H7 (cell line): ENCODE measurements at places on chromosomes 1 and 21.

DNA sequence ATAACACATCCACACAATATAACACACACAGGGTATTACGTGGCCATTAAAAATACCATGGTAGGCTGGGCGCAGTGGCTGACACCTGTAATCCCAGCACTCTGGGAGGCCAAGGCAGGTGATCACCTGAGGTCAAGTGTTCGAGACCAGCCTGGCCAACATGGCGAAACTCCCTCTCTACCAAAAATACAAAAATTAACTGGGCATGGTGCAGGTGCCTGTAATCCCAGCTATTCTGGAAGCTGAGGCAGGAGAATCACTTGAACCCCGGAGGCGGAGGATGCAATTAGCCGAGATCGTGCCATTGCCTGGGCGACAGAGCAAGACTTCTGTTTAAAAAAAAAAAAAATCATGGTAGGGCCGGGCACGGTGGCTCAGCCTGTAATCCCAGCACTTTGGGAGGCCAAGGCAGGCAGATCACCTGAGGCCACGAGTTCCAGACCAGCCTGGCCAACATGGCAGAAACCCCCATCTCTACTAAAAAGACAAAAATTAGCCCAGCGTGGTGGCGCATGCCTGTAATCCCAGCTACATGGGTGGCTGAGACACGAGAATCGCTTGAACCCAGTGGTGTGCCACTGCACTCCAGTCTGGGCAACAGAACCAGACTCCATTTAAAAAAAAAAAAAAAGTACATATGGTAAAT, 24.1 kb upstream of the HPDL start:
- DNase-seq, result no peak

- no peak for DNase-seq
Measured at GRCh38 chr21:46193829-46194373, 9.6 kb upstream of the SPATC1L start.

DNA sequence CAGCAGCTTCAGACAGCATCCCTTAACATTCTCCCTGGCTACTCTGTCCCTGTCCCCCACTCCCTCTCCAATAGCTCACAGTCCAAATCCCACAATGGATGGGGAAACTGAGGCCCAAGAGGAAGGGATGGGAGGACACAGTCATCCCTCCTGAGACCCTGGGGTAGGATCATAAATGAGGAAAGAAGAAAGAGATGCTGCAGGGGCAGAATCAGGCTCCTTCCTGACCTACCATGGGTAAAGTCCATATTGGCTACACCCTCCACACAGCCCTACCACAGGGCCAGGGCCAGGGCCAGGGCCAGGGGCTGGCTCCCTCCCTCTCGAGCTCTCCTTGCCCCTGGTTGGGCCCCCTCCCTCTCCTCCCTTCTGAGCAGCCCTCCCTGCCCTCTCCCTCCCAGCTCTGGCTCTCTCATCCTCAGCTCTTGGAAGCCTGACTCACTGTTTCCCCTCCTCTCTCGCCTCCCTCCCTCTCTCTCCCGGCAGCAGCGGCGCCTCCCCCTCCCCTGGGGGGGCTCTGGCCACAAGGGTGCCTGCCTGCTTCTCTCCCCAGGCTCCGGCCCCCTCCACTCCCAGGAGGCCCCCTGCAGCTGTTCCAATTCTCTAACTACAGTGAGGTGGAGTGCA, 4.9 kb downstream of the AHDC1 start:
- DNase-seq, result peak; percentile 80

- peak; percentile 82 for DNase-seq
Measured at GRCh38 chr1:205054013-205054412, 11.0 kb downstream of the CNTN2 start.

GRCh38 chr1:17314491-17314971, 6.5 kb downstream of the PADI4 start:
- DNase-seq, result no peak

DNA sequence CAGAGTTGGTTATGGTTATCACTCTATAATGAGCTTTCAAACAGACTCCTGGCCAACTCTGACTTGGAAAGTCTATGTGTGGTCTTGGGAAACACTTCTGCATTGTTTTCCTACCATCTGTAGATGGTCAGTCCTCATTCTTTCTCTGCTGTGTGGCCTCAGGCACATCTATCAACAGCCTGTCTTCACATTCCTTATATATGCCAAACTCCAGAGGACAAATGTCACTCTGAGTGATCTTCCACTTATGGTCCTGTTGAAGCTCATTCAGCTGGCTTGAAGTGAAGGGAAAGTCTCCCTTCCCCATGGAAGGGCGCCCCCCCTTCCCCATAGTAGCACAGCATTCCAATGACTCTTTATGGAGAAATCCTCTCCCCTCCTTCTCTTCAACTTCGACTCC, 58.7 kb downstream of the VANGL2 start:
- DNase-seq, result no peak

DNA sequence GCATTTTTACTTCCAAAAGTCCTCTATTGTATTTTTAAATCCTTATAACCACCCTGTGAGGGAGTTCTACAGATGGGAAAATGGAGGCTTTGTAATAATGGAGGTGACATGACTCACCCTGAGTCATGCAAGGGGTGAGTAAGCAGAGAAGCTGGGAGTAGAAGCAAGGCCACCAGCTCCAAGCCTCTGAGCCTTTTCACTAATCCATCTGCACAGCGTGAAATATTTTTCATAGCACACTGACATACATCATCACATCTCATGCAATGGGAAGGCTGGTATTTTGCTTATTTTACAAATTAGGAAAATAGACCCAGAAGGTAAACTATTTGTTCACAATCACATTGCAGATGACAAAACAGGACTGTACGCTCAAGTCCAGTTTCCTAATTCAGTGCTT, 96.9 kb downstream of the KCNH1 start:
- no peak for DNase-seq

DNA sequence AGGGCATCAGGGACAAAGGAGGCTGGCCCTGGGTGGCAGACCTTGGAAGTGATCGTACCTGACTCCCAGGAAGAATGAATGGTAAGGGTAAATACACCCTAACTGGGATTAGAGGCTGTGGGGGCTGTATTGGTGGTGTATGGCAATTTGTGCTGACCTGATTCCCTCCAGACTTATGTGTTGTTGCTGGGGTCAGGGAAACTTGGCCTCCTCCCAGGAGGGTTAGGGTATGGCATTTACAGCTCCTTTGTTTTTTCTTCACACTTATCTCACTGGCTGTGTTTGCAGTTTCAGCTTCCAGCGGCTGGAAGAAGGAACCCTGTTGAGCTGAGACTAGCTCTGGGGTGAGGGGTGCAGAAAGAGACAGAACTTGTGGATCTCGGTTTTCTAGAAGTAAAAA, 8.2 kb downstream of the VANGL1 start:
- DNase-seq, result peak; percentile 71
